Ureter (tissue), 1 donor: ENCODE measurements at places on chromosomes 4 and X. TPM values are rescaled to one million over a fixed set of nuclear protein-coding genes. Genes with fewer than 3 reads are reported as not detected.

DNA sequence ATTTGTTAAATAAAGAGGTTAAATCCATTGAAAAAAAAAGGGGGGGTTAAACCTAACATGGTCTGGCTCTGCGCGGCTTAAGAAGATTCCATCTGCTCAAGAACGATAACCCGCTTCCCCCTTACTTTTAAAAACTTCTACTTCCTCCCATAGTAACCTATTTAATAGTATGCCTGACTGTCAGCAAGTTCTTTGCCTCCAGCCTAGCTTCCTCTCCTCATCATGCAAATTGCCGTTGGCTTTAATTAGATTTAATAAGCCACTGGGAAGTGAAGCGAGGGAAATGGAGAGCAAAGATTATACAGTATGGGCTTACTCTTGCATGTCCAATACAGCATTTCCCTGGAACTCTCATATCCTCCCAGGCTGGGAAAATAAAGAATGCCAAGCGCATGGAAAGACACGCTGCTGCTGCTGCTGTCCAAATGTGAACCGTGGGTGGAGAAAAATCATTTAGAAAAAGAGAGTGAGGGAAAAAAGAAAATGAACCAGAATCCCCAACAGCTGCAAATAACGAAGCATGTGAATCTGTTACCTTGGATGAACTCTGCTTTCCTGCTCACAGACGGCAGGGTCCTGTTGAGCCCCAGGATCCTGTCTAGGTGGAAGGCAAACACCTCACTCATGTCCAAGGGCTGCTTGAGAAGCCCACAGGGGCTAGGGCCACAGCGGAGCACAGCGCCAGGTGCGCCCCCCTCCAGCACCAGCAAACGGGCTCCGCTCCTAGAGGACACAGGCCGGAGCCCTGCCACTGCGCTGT lies 2.7 kb downstream of the GASK1B start:
- no peak for DNase-seq

GRCh38 chrX:129108936-129109335 lies 414.4 kb downstream of the SMARCA1 start:
- DNase-seq: no peak

The SEC24D gene
- total RNA-seq: 66.7 TPM

- DNase-seq: no peak
Measured at GRCh38 chrX:131288738-131289511, at the start of gene IGSF1. TSS of gene IGSF1 (minus strand) at chrX:131289306. CDS start at chrX:131286674, 2,632 bp downstream.
